ENCODE measurements at places on chromosomes 11 and 22.

- peak; percentile 36 for DNase-seq
These were observed 14.2 kb downstream of the DTX4 start for GRCh38 chr11:59186130-59186594.

- no peak for DNase-seq
These were observed 1.7 kb upstream of the ME3 start for GRCh38 chr11:86673872-86674750.

DNA sequence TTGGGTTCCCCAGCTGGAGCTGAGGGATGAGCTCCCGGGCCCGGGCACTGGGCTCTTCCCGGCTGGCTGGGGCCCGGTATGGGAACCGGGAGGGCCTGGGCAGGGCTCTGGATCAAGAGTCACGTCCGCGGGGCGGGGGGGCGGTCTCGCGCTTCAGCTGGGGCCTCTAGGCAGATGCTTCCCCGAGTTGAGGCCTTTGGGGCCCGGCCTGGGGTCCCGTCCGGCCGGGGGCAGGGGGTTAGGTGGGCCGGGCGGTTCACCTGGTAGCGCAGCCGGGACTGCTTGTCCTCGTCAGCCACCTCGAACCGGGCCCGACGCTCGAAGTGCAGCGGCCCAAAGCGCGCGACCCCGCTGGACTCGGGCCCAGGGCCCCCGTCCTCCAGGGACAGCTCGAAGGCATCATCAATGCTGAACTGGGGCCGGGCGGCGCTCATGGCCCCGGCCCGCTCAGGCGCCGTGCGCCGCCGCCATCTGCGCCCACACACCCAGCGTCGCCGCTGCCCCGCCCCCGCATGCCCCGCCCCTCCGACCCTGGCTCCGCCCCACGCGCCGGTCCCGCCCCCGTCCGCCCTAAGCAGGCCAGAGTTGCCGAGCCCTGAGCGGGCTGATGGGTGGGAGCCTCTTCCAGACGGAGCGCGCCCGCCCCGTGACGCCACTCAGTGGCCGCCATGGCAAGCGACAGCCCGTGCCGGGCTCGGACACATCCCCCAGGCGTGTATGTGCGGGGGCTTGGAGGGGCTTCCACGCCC lies at the start of gene TMEM134:
TSS of gene TMEM134 (minus strand) at position 493 of the 749 bp plus-strand sequence. CDS start at position 434, 59 bp downstream.
- peak; percentile 89 for DNase-seq

DNA sequence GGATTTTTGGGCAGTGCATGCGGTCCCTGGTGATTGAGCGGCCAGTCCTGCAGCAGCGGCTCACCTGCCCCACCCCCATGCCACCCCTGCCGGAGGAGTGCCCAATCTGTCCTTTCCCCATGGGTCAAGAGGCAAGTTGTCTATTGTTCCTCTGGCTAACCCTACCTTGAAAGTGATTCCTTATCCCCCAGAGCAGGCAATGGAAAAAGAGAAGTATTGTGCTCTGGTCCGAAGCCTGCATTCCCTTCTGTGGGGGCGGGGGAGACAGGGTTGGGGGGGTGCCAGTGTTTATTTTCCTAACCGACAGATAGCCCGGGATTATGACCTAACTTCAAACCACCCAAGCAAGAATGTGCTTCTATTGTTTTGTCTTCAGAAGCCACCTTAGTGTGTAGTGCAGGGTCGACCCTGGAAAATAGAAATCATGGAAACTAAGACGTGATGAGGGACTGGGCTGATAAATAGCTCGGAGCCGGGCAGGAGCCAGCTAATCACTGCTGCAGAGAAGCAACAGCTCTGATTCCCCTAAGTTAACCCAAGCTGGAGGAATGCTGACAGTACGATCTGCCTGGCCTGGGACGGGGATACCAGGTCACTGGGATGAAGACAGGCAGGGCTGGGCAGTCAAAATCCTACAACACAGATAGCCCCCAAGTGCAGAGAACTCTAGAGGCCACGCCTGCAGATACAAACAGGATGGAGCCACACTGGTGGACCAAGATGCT lies 38.7 kb upstream of the ATXN10 start:
- DNase-seq, result no peak

GRCh38 chr11:123536690-123537437 lies 106.8 kb downstream of the GRAMD1B start:
- DNase-seq, result no peak

- DNase-seq, result no peak
These were observed 99.9 kb downstream of the MED15 start for GRCh38 chr22:20607157-20607907.

DNA sequence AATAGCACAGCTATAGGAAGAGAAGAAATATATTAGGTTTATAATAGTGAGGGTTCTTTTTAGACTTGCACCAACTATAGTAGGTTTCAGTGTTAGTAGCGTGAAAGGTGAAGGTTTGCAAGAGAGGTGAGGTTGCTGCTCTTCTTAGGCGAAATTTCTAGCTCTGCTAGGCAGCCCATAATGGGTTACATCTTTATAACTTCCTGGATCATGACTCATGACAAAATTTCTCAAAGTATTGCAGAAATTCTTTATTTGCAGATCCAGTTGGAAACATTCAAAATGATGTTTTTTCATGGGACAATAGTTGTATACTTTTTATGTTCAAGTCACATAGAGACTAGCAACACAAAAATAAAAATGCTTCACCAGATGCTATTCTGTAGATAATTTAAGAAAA lies 260.0 kb downstream of the SOX6 start:
- no peak for DNase-seq

GRCh38 chr22:36769541-36770512 lies 6.1 kb downstream of the IFT27 start:
- DNase-seq, result no peak

GRCh38 chr11:76251226-76251575 lies 44.9 kb upstream of the WNT11 start:
- no peak for DNase-seq

DNA sequence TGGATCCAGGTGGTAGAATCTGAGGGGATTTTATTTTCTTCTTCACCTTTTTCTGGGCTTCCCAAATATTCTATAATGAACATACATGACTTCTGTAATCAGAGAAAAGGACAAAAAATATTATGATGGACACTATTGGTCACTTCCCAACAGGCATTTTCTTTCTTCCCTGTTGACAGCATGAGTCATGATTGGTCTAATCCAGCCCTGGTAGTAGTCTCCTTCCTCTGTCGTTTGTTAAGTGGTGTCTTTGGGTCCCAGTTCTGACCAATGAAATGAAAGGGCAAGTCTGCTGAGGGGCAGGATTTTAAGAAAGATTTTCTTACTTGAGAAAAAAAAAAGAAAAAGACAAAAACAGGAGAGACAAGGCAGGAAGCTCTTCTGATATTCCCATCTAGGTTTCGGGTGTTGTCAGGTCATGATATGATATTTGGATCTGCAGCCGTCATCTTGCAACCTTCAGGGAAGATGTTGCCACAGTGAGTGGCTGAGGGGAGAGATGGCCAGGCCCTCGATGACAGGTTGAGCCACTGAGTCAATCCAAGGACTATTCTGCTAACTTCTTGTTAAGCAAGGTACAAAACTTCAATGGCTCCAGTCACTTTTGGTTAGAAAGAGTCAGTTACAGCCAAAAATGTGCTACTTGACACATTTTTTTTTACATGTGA lies 23.3 kb upstream of the PLEKHB1 start:
- no peak for DNase-seq

GRCh38 chr11:121570453-121570852 lies 117.7 kb upstream of the SORL1-AS1 start:
- DNase-seq, result no peak

DNA sequence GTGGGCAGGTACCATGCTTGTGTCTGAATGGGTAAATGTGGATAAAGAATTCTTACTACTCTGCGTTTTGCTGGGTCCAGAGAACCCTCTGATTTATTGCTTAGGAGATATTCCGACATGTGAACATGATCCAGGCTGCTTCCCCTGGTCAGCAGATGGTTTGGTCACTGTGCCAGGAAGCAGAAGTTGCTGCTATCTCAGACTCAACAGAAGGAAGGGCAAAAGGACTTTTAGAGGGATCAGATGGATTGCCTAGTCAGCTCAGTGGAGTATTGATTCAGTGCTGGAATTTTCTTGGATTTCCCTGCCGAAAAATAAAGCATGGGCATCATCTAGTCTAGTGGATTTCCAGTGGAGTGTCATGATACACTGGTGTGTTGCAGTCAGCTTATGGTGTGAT lies 440.1 kb downstream of the NTM start:
- DNase-seq, result no peak

GRCh38 chr11:61610905-61611304 lies 30.0 kb upstream of the SYT7 start:
- DNase-seq, result no peak

DNA sequence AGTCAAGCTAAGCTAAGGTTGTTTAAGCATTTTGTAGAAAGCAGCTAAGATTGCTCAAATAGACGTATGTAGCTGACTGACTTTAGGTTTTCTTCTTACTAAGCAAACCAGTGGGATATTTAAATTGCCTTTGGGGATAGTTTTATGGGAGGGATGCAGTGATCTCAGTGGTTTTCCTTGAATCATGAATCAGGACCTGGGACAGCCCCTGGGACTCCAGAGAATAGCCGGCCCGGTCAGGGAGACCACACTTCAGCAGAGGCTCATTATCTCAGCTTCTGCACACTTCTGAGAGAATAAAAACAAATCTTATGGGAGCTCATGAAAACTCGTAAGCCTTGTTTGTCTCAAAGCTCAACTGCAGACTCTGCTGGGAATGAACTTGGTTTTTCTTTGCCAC lies at the start of gene OR9I1:
TSS of gene OR9I1 (minus strand) at position 62 of the 400 bp plus-strand sequence. CDS start 6,086 bp downstream, outside the sequence.
- DNase-seq, result no peak

DNA sequence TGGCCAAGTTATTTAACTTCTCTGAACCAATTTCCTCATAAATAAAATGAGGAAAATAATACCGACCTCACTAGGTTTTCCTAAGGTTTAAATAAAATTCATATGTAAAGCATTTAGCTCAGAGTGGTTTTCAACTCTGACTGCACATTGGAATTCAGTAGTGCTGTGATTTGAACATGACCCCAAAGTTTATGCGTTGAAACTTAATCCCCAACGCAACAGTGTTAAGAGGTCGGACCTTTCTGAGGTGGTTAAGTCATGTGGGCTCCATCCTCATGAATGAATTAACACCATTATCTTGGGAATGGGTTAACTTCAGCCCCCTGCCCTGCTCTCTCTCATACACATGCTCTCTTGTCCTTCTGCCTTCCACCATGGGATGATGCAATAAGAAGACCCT lies 322.2 kb downstream of the AASDHPPT start:
- no peak for DNase-seq

- DNase-seq, result no peak
These were observed 43.2 kb upstream of the ACCSL start for GRCh38 chr11:44004452-44005062.

DNA sequence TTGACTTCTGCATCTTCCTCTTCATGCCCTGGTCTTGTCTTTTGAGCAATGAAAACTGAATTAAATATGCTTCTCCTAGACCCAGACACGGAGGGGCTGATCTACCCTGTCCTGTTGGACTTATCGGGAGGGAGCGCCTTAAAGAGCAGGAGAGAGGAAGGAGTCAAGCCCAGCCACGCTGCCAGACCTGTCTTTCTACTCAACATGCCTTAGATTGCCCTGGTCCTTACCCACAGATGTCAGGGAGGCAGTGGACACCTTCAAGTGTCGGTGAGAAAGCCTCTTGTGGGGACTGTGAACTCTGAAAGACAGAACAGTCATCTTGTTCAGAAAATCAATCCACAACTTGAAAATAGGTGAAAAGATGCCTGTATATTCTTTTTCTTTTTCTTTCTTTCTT lies 61.8 kb downstream of the IRAG1 start:
- no peak for DNase-seq

DNA sequence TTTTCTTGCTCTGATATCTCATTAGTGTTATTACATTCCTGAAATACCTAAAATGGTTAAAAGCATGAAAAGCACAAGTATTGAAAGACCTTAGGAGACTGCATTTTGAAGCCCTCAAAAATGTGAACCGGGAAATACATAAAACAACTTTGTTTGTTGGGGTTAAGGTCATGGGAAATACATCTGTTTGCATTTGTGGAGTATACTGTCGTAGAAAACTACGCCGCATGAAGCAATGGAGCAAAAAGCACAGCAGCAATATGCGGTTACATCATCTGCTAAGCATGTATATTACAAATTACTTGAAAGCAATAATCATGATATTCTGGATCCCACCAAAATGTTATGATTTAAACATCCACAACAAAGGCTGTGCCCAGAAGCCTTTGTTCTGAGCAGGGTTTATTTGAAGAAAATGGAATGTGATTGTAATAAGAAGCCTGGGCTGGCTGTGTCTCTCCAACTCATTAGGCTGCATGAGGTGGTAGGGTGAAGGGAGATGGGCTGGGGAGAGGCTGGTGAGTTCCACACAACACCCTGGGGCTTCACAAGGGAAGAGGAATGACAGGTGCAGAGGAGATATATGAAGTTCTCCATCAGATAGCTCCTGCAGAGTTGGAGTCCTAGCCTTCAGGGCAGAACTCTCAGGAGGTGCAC lies 64.7 kb upstream of the LIN7C start:
- DNase-seq, result no peak

DNA sequence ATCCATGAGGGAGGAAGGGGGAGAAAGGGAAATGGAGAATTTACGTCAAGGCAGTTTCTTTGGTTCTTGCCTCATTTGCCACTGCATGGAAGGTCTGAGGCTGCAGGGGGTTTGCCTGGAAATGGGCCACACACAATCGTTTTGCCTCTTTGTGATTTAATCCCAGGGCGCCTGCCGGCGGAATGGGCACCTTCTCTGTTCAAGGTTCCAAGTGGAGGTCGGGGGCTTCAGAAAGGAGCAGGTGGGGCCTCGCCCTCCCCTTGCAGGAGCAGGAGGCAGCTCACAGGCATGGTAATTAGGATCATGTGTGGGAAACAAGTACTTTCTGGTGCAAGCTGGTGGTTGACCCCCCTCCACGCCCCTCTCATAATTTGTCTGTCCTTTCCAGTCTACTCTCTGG lies 29.9 kb downstream of the MPPED1 start:
- no peak for DNase-seq

GRCh38 chr11:116853461-116854073 lies 16.1 kb upstream of the APOA1 start:
- peak; percentile 94 for DNase-seq

DNA sequence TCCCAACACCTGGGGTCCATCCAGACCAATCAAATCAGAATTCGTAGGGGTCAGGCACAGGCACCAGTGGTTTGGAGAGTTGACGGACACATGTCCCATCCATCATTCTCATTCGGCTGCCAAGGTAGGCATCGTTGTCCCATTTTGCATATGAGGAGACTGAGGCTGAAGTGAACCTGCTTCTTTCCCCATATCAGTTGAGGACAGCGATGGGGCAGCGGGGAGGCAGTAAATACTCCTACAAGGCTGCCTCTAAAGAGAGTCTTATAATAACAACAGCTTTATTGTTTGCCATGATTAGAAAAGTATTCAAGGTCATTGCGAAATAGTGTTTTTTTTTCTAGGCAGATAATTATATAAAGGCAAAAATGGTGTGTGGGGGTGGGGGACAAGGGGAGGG lies 1.6 kb upstream of the BEST1 start:
- DNase-seq, result no peak
